Brain (organoid and tissue), 16 donors: ENCODE measurements at places on chromosomes 2 and 18.

DNA sequence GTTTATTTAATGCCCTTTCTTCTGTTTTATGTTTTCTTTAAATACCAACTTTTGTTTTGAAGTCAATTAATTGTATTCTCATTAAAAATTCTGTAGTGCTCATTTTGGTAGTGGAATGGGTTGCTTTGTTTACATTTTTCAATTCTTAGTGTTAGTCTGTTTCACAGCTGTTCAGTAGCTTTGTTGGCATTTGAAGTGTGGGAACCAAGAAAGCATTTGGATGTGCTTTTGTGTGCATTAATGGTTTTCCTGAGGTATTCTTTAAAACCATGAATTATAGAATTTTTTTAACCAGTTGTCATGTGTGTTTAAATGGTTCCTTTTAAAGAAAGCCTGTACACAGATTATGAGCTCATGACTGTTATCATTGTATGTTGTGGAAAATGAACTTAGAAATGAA, 19.7 kb downstream of the MIB1 start:
- DNase-seq = peak; percentile 19

GRCh38 chr18:48803518-48803917, 147.2 kb downstream of the SMAD7 start:
- DNase-seq = no peak

DNA sequence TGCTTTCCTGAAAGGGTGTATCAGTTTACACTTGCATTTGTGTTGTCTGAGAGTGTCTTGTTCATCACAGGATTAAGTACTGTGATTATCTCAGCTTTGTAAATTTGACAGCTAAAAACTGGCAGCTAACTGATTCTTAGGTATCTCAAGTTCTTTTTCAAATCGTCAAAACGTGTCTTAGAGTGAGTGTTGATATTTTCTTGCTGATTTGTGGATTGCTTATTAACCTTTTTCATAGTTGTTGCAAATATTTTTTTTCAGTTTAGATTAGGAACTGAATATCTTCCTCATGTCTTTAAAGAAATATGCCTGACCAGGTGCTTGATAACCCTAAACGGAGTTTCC, 41.9 kb downstream of the LRRFIP1 start:
- DNase-seq = no peak

DNA sequence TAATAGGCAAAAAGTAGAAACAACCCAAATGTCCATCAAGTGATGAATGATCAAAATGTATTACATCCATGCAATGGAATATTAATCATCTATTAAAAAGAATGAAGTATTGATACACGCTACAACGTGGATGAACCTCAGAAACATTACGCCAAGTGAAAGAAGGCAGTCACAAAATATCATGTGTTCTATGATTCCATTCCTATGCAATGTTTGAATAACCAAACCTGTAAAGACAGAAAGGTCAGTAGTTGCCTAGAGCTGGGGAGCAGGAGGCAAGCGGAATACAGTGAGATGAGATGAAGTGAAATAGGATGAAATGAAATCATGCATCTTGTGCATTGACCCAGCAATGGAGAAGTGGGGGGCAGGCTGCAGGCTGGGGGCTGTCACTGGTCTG, 17.9 kb upstream of the COL6A3 start:
- no peak for DNase-seq

DNA sequence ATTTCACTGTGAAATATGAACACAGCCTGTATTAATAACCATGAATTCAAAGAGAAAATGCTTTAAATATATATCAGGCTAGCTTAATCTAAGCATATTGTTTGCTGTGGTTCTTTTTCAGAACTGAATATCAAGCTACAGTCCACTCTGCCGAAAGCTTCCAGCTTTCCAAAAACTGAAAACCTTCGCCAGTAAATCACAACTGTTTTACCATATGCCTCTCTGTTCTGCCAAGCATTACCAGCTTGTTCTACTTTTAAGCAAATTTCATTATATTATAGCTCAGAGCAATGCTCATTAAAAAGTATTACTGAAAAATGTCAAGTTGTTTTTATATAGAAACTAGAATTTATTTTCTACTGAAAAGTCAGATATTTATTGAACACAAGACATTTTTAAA, 277.4 kb downstream of the NRXN1 start:
- peak; percentile 98 for DNase-seq

DNA sequence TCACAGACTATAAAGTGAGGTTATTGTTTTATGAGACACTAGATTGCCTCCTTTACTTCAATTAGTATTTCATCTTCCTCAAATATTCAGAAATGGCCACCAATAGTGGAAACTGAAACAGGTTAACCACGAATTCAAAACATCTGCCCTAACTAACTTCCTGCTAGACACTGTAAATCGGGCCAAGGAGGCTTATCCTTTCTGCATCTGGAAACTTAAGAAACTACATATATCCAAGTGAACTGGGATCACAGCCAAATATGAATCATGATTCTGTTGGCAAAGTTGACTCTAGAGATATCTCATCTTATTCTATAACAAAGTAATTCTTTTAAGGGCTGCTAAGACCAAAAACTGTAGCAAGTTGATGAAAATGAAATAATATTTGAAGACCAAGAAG, 136.6 kb upstream of the ZC3H15 start:
- DNase-seq = no peak

GRCh38 chr2:104432991-104433390, 420.9 kb upstream of the POU3F3 start:
- peak; percentile 33 for DNase-seq

GRCh38 chr2:174611006-174611405, 13.4 kb upstream of the WIPF1 start:
- no peak for DNase-seq

- no peak for DNase-seq
Observed at GRCh38 chr2:227497158-227497557, 25.2 kb downstream of the AGFG1 start.

GRCh38 chr2:10810202-10811161, 2.1 kb downstream of the PDIA6 start:
- DNase-seq = peak; percentile 72

- no peak for DNase-seq
Observed at GRCh38 chr18:77054288-77054605, 78.3 kb downstream of the MBP start.

- no peak for DNase-seq
Observed at GRCh38 chr2:97849881-97850528, 136.6 kb downstream of the ZAP70 start.

GRCh38 chr2:113282747-113283533, 4.2 kb upstream of the PAX8 start:
- peak; percentile 51 for DNase-seq

DNA sequence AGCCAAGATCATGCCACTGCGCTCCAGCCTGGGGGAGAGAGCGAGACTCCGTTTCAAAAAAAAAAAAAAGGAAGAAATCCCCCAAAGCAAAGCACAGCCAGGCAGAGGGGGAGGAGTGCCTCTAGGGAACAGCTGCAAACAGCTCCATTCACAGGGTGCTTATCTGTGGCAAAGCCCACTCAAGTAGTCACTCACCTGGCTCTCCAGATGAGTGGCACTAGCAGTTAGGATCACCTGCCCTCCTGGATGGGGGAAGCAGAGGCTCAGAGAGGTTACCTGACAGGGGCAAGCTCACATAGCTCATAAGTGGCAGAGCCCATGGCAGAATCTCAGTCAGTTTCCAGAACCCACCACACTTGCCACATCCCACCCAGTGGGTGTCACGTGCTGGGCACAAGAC, 30.3 kb downstream of the TFCP2L1 start:
- DNase-seq = no peak

DNA sequence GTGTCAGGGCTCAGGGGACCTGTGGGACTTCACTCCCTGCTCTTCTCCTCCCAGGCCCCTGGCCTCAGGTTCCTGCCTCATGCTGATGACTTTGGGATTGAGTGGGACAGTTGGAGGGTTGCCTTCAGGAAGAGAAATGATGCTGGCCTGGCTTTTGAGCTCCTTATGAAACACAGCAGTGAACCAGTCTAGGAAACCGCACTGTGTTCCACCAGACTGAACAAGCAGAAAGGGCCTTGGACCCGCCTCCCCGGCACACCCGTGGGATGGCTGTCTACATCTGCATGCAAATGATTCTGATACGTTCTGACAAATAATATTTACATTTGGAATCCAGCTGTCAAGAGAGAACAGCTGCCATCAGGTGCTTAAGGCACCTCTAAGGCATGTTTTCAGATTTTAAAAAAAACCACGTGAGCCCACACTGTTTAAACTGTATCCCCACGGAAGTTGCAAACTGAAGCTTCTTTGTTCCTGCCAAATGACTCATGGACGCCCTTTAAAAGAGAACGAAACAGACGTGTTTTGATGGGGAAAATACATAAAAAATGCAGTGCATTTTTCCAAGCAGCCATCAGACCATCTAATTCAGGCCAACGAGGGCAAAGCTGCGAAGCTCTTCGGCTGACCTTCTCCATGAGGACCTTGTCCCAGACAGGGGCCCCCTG, 27.6 kb upstream of the ASAP2 start:
- DNase-seq = peak; percentile 74

DNA sequence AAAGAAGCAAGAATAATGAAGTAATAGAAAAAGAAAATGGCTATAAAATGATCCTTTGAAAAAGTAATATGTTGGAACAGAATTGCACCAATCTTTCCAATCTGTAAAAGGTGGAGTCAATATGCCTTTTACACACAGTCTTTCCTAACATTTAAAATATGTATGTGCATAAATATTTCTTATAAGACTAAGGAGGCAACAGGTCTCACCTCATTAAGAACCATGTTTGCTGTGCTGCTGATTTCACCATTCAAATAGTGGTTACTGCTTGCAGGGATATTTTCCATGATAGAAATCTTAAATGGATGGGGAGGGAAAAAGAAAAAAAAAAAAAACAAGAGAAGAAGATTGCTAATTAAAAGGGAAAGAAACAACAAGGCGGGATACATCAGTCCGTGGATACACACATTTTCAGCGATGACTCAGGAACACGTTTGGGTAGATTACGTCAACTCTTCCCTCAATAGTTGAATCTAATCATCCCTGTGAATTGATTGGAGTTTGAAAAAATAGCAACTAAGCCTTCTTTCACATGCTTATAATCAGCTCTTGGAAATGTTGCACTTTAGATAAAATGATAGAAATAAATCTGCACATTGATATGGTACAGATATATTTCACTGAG, 2133.9 kb upstream of the CELF4 start:
- no peak for DNase-seq

DNA sequence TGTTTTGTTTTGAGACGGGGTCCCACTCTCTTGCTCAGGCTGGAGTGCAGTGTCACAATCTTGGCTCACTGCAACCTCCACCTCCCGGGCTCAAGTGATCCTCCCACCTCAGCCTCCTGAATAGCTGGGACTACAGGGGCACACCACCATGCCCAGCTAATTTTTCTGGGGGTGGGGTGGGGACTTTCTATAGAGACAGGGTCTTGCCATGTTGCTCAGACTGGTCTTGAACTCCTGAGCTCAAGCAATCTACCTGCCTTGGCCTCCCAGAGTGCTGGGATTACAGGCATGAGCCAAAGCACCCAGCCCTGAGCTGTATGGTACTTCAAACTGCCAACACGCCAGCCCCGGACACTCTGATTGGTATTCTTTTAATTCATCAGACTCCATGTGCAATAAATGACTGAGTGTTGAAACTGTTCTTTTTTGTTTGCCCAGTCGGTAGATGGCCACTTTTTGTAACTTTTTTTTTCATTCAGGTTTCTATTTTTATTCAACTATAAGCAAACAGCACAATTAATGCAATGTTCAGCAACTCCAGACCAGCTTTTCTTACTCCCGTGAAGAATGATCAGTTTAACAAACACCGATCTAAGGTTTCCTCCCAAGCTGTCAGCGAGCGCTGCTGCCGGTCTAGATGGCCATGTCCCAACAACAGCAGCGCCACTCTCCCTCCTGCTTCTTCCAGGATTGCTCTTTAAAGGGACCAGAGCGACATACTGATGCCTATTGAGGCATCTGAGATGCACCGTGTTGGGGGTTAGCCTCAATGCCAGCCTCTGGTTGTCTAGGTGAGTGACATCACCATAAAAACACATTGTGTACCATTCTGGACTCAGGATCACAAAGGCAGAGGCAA, 12.5 kb upstream of the TGOLN2 start:
- no peak for DNase-seq

GRCh38 chr2:21104030-21104660, 19.6 kb upstream of the TDRD15 start:
- DNase-seq = no peak

GRCh38 chr2:237630216-237631000, 3.0 kb downstream of the LRRFIP1 start:
- DNase-seq = no peak

DNA sequence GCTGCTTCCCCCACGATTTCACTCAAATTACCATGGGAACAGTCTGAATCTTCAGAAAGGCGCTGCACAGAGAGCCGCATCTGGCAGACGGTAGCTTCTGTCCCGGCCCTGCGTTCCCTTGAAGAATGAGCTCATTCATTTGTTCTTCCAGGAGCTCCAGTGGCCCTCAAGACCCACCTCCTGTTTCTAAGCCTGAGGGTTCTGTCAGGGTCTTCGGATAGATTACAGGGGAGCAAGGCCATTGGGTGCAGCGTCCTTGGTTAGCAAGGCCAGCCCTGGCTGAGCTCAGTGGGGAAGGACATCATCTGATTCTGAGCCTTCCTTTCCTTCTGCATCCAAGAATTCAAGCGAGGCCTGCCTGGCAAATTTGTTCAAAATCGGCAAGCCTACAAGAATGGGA, 111.9 kb downstream of the PDCL3 start:
- DNase-seq = no peak

DNA sequence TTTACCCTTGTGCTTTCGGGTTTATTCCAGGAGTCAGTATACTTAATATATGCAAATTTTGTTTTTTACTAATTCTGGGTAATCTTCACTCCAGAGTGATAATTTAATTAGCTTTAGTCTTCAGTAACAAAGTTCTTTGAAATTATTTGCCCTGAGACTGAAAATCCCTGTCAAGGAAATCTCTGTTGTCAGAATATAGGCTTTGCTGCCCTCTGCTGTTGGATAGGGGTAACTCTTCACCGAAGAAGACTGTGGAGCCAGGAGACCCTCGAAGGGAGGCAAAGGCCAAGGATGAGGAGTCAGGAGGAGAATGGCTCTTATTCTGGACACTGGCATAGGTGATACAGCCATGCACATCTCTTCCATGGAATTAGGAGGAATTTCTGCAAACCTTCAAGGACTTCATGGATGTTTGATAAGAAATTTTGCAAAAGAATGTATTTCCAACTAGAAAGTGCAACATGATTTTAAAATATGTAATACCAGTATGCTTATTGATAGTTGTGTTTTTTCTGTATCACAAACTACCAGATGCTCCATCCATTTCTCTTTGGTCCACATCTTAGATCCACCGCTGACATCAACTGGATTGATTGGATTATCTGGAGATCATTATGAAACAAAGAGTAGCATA, 182.3 kb downstream of the RDH14 start:
- DNase-seq = peak; percentile 87

- peak; percentile 4 for DNase-seq
Observed at GRCh38 chr18:2002151-2002550, 569.2 kb downstream of the METTL4 start.

DNA sequence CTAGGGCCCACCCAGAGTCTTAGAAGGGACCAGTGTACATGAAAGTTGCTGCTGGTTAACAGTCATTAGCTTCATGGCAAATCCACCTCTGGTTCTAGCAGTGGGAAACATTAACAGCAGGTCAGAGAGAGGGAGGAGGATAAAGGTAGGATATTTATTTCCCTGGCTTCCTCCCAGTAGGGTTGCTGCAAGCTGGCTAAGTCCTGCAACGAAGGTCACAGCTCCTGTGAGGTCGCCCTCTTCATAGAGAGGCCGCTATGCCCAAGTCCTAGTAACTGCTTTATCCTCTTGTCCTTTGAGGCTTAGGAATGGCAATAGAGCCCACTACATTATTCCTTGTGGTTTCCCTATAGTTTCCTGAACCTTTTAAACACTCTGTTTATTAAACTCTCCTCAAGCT, 84.0 kb upstream of the ACSL3 start:
- DNase-seq = no peak
